ENCODE measurements at places on chromosomes 7 and 10.

GRCh38 chr7:12410523-12410922, 6.9 kb upstream of the VWDE start:
- no peak for DNase-seq

DNA sequence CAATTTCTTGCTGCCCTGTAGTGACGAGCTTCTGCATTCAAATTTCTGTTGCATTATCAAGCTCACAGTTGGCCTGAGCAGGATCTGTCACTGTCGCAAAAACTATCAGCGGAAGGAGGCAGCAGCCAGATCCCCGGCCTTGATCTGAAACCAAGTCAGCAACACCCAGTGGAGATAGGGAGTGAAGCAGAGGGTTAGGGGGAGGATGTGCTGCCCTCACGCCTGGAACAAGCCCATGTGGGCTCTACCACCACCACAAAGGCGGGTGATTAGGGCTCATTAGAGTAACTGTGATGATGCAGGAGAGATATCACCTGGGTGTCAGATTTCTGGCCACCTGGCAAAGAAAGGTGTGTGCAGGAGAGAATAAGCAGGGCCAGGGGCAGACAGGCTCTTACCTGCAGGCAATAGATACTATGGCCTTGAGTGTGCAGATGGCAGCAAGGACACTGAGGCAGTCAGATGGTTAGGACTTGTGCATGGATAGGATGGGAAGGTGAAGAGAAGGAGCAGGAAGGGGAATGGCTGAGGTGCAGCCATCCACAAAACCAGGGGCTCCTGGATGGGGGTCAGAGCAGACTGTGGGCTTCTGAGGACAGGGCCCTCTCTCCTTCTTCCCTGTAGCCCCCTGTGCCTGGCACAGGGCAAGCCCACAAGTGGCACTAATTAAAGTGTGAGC, 417.3 kb downstream of the RPS24 start:
- no peak for DNase-seq

DNA sequence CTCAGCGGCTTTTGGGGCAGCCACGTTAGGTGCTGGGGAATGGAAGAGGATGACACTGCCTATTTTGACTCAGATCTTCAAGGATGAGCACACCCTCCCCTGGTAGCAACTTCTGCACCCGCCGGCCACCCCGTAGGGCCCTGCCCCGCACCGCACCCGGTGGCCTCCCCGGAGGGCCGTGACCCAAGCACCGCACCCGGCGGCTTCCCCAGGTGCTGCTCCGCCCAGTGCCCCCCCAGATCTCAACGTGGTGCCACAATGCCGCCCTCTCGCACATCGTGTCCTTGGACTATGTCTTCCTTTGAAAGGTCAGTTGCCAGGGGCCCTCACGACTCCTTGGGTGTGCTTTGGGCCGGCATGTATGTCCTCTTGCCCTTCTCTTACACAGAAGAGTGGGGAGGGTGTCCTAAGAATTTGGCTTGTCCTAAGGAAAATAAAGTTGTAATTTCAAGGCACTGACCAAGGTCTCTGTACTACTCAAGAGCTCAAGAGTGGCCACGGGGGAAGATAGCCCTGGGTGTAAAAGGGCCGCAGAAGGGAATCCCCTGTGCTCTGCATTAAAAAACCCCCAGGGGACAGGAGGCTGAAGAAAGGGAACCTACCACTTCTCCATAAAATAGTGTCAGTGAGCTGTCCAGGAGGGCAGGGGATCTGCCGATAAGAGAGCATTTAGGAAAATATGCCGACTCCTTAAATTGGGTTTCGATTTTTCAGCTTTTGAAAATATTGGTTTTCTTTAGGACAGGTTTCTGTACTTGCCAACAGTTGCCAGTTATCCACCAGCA, 1.6 kb upstream of the LANCL2 start:
- DNase-seq = no peak

GRCh38 chr10:98100476-98100875, 34.0 kb upstream of the R3HCC1L start:
- DNase-seq = no peak

- no peak for DNase-seq
Observed at GRCh38 chr7:41921453-41921981, 218.6 kb upstream of the INHBA start.

GRCh38 chr10:127949831-127950230, 42.9 kb downstream of the PTPRE start:
- no peak for DNase-seq

- no peak for DNase-seq
Observed at GRCh38 chr7:113368256-113368655, 249.9 kb upstream of the SMIM30 start.

GRCh38 chr7:106345421-106346166, 60.8 kb upstream of the NAMPT start:
- DNase-seq = no peak

DNA sequence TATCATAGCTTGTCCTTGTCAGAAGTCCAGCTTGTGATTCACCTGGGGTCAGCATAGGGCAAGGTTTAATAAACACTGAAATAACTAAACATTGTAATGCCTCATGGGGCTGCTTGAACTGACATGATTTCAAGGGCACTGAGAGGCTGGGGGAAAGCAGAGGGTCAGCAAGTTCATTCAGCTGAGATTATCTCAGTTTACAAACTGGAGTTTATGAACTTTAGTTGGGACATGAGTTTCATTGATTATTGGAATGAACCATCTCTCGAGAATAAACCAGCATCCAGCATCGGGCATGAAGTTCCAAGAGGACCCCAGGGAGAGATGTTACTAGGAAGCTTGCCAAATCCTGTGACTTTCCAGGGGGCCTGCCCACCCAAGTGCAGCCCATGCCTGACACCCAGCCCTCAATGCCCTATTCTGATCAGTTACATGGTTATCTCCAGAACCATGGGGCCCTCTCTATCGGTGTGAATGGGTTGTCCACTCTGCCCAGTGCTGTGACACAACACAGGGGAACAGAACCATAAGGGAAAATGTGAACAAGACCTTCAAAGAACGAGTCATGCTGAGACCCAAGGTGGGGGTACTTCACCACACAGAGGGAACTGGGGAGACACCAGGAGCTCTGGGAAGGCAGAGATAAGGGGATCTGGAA, 7.9 kb upstream of the CYP3A7 start:
- DNase-seq = no peak
